Skeletal muscle cell (primary cell): ENCODE measurements at places on chromosomes 1 and 21.
A peak's percentile ranks its signal among the peaks of the same experiment; 100 is the strongest.

GRCh38 chr1:20586953-20587660 lies 1.8 kb upstream of the CDA start:
- DNase-seq = no peak

DNA sequence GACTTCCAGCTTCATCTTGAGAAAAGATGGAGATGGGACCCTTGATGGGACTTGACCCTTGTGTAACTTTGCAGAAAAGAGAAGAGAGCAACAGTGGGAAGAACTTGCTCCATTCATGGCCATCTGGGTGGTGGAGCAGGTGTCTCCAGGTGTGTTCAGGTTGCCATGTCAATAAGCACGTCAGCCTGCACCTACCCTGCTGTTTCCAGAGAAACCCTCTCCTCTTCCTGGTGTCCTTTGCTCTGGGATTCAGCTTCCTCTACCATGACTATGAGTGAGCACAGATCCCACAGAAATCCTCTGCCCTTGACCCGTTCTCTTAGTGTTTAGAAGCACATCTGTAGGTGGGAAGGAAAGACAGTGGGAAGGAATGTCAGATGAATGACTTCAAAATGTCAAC lies 21.8 kb upstream of the OTUD3 start:
- DNase-seq = no peak

DNA sequence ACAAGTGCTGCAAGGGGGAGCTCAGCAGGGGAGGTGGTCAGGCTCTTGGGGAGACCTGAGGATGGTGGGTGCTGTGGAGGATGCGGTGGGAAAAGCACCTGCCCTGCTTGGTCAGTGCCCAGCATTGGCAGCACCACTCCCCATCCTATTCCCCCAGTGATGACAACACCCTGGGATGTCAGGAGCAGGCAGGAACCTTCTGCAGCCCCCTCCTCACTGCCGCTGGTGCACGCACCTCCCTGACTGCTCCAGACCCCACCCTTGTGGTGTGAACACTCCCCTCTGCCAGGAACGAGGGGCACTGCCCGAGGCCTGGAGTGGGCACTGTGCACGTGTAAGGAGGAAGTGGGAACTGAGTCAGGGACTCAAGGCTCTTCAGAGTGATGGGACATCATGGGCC lies 12.5 kb downstream of the TMPRSS3 start:
- DNase-seq = no peak

- no peak for DNase-seq
Observed at GRCh38 chr21:37828556-37828955, 87.7 kb downstream of the KCNJ6 start.

DNA sequence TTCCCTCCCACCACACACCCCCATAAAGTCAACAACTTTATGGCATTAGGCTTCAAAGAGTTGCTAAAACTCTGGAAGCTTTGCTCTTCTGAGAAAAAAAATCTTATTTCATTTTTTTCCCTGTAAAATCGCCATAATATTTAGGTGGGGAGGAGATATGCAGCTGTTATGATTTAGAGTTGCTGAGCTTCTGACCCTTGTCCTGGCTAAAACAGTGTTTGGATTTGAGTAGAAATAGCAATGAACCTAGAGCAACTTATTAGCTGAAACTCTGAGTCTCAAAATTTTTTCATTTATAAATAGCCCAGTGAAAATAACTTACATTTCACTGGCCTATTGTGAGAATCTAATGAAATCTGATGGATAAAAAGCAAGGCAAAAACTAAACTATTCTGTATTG lies 482.8 kb upstream of the NFIA start:
- DNase-seq = no peak

GRCh38 chr1:119774746-119775490 lies 6.2 kb upstream of the HMGCS2 start:
- DNase-seq = no peak

GRCh38 chr1:199843861-199844260 lies 183.6 kb upstream of the NR5A2 start:
- no peak for DNase-seq

DNA sequence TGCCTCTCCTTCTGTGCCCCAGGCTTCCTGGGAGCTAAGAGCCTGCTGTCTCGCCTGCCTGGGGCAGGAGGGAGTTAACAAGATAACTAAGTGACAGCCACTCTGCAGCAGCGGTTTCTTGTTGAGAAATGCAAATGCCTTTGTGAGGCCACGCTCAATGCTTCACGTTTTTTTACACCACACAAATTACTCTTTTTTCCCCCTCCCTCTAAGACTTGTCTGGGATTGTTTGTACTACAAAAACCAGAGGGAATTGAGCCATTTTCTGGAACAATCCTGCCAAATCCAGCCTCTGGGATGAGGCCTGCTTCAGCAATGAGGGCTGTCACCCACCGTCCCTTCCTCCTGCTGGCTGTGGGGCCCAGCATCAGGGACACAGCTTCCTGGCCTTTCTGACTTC lies 119.6 kb downstream of the ACTL8 start:
- DNase-seq = peak; percentile 71

DNA sequence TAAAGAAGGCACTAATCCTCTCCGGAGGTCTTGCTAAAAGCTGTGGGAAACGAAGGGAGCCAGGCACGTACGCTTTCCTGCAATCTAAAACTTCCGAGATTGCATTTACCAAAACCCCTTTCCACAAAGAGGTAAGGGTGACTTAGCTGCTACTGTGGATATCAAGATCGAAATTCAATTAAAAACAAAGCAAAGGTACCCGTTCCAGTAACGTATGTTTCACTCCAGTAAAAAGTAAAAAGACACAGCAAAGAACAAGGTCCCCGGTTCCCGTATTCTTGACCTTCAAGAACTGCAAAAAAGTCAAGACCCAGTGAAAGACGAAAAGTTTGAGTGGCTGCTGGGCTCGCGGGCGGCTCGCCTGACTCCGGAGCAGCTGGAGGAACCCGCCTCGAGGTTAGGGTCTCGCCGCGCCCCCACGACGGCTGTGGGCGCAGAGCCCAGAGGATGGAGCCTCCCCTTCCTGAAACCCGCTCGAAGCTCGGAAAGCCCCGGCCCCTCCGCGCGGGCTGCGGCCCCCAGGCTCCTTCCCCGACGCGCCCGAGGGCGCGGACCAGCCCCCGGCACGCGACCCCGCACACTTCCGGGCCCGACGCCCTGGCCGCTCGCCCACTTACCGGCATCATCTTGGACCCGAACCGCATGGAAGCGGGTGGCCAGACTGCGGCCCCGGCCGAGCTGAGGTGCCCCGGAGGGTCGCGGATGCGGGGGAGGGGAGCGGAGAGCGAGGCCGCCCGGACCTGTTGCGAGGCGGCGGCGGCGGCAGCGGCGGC lies 524 bp downstream of the TP53BP2 start:
- DNase-seq = no peak

DNA sequence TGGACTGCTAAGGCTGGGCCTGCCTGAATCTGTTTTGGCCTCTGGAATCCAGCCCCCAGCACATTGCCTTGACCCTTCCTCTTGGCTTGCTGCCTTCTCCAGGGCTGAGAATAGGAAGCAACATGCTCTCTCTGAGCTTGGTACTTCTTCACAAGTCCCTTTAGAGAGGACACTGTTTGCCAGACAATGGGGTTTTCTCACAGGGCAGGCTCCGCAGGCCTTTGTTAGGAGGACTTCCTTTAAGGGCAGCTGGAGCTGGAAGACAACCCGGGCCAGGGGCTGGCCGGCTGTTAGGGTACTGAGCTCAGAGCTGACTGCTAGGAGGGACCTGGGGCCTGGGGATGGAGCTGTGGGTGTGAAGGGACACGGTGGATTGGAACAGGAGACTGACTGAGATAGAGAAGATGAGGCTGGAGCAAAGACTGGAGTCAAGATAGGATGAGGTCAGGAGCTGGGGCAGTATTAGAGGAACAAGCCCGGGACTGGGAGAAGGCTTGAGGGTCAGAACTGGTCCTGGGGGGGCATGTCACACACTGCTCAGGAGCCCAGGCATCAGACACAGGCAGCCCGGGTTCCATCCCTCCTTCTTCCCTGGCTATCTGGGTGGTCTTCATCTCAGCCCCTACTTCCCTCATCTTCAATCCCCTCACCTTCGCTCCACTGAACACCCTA lies 5.4 kb upstream of the ALPL start:
- DNase-seq = no peak

- no peak for DNase-seq
Observed at GRCh38 chr1:193516755-193517388, 330.5 kb upstream of the B3GALT2 start.

DNA sequence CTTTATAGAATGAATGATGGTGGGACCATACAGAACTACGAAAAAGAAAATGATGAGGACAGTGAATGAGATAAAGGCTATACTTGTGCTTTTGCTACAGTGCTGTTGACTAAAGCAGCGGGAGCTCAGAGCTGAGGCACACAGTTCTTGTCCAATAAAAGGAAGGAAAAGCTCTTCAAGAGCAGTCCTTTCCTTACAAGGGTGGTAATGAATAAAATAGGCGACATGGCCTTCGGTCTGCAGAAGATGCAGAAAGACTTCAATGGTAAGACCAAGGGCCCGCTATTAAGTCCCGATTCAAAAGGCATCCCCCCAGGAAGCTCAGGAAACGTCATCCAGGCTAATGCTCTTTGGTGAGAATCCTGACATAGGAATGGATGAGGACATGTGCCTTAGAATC lies 44.4 kb downstream of the GNG12 start:
- no peak for DNase-seq

DNA sequence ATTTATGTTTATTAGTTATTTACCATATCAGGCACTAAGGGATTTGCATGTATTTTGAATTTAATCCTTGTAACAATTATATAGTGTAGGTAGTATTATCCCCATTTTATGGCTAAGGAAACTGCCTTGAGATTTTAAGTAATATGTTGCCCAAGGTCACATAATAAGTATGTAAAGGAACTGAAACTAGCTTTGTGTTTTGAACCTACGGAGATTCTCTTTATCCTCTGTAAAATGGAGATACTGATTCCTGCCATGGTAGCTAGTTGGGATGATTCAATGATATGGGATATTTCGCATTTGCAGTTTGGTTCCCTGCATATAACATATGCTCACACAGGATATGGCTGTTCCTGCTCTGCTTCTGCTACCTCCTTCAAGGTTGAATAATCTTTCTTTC lies 144.3 kb downstream of the ST6GALNAC3 start:
- DNase-seq = no peak

- no peak for DNase-seq
Observed at GRCh38 chr1:30064547-30064946, 658.8 kb downstream of the MATN1 start.

DNA sequence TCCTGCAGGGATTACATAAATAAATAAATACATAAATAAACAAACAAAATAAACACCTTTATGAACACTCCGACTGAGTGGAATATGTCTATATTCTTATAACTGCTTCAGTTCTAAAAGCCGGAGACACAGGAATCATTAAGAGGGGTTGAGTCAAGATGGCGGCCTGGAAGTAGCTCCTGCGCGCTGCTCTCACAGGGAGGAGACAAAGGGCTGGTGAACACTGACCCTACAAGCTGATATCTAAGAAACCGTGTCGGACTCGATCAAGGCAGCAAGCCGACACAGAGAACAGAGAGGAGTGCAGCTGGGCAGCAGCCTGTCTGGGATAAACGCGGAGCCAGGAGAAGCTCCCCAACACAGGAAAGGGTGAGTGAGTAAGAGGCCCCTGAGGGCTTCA lies 1098.6 kb upstream of the NCAM2 start:
- DNase-seq = no peak

DNA sequence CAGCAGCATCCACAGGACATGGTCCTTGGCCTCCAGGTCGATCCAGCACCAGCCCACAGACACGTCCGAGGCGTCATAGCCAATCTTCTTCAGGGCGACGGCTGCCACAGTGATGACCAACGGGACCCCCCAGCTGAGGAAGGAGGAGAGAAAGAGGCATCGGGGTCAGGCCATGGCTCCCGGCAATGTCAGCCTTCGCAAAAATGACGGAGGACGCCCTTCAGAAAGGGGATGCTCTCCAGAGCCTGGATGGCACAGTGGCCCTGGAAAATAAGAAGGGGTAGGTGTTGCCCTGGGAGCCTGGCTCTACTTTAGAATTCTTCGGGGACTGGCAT lies 17.6 kb downstream of the GPR157 start:
- no peak for DNase-seq

- DNase-seq = no peak
Observed at GRCh38 chr1:215669806-215670491, 102.8 kb downstream of the KCTD3 start.

- DNase-seq = no peak
Observed at GRCh38 chr1:208239473-208240381, 4.5 kb downstream of the PLXNA2 start.

- DNase-seq = no peak
Observed at GRCh38 chr1:167781558-167781957, 59.8 kb downstream of the MPZL1 start.

- no peak for DNase-seq
Observed at GRCh38 chr1:85707267-85707989, 805 bp downstream of the ZNHIT6 start.

DNA sequence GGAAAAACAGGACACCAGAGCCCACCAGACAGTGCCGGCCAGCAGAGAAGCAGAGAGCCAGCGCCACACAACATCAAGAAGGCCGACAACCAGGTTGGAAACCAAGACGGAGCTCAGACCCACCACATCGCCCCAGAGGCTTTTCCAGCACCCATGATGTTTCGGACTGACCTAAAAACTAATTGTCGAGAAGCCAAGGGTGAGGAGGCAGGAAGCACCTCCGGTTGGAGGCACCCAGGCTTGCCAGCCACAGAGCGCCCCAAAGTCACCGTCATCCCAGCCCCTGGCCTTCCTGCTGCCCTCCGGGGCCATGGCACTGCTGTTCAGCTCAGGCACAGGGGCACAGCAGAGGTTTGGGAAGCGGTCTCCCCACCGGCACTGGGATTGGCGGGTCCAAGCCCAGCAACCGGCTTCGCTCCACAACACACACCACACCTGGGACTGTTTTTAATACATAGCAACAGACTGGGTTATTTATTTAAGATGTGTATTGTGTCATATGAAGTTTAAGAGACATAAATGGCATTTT lies 67.2 kb downstream of the SLC37A1 start:
- DNase-seq = no peak

DNA sequence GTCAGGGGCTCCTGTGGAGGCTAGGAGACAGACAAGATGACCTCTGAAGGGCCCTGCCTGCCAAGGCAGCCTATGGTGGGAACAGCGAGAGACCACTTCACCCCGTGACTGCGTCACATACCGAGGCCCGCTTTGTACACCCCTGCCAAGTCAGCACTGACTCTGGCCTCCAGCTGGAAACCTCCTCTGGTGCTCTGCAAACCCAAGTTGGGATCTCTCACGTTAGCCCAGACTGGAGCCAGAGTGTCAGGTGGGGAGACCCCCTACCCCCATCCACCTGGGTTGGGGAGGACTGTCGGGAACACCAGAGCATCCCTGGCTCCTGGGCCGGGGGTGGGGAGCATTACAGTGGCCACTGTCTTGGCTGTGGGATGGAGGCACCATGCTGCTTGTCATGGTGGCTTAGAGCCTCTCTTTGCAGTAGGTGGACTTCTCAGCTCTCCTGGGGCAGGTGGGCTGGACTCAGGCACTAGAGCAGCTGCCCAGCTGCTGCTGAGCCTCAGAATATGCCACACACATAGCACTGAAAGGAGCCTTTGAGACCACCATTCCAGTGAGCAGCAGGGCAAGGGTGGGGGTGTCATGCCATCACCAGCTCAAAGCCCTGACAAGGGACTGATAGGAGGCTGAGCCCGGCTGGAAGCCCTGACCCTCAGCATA lies 50.4 kb downstream of the ELK4 start:
- DNase-seq = no peak

GRCh38 chr21:43267391-43268085 lies 98.7 kb downstream of the CRYAA start:
- no peak for DNase-seq
